ENCODE measurements at places on chromosomes 5 and 9. TPM values are rescaled to one million over a fixed set of nuclear protein-coding genes. Genes with fewer than 3 reads are reported as not detected.

- DNase-seq, result no peak
Observed at GRCh38 chr5:140319833-140320232, 16.9 kb upstream of the PFDN1 start.

GRCh38 chr5:74539986-74540385 lies 100.5 kb downstream of the ENC1 start:
- DNase-seq, result no peak

DNA sequence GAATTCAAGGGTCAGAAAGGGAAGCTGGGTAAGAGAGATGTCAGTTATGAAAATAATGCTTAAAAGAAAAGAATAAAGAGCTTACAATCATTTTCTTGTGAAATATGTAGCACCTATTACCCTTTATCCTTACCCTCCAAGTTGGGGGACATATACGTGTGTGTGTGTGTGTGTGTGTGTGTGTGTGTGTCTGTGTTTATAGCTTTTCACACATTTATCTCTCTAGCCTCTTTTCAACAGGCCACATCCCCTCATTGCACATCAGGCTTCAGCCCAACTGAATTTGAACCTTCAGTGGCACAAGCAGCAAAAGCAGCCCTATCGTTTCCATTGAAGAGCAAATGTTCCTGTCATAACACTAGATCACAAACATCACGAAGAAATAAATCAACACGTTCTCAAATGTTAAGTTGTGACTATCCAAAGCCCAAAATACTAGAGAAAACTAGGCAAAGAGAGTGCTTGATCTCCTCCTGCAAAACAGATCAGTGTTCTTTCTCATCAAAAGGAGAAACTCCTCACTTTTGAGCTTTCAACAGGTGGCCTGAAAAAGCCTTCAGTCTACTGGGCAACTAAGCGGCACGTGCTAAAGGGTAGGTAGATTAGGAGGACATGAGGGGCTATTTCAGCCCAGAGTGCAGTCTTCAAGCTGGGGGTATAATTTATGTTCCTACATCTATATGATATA lies 416.4 kb downstream of the EFNA5 start:
- DNase-seq, result no peak

- DNase-seq, result no peak
Observed at GRCh38 chr5:172530878-172531703, 76.8 kb upstream of the SH3PXD2B start.

DNA sequence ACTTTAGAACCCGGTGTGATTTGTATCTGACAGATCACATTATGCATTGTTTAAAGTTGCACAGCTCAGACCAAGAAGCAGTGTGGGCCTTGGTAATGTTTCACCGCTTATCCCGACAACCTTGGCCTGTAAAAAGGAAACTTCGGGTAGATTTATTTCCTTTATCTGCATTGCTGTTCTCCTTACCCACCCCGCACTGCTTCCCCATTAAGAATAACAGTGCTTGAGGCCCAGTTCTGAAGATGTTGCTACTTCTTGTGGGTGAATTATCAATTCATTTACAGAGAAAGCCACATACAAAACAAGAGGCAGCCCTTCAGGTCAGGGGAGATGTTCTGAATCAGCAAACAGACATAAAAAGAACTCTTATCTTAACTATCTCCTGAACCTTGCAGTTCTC lies 8.4 kb downstream of the SMARCA2 start:
- no peak for DNase-seq

- DNase-seq, result peak; percentile 89
Observed at GRCh38 chr5:143131972-143132371, 271.5 kb downstream of the NR3C1 start.

GRCh38 chr9:33426843-33427293 lies 20.5 kb downstream of the AQP3 start:
- no peak for DNase-seq

- peak; percentile 78 for DNase-seq
Observed at GRCh38 chr5:152560512-152561137, 155.5 kb upstream of the NMUR2 start.

- no peak for DNase-seq
Observed at GRCh38 chr5:151679421-151680155, 7.1 kb downstream of the SPARC start.

- peak; percentile 22 for DNase-seq
Observed at GRCh38 chr5:83157163-83157562, 79.8 kb downstream of the XRCC4 start.

- DNase-seq, result no peak
Observed at GRCh38 chr5:56757077-56757476, 58.3 kb upstream of the MAP3K1 start.

GRCh38 chr5:125597338-125597737 lies 825.9 kb upstream of the GRAMD2B start:
- peak; percentile 65 for DNase-seq

GRCh38 chr9:93086447-93087224 lies 9.4 kb upstream of the CARD19 start:
- no peak for DNase-seq

DNA sequence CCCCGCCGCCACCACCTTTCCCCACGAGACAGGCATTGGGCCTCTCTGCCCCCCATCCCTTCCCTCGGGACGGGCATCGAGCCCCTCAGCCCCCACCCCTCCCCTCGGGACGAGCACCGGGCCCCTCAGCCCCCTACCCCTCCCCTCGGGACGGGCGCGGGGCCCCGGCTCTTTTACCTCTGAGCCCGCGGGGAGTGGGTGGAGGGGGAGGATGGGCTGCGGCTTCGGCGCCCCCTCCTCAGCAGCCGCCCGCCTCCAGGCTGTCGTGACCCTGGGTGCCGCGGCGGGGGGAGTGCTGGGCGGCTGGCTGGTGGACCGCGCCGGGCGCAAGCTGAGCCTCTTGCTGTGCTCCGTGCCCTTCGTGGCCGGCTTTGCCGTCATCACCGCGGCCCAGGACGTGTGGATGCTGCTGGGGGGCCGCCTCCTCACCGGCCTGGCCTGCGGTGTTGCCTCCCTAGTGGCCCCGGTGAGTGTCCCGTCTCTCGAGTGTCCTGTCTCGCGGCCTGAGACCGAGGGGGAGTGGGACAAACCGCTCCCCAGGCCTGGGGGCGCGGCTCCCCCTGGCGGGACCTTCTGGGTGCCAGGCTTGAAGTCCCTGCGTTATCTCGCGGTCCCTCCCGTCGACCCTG lies 791 bp downstream of the SLC2A8 start:
- peak; percentile 64 for DNase-seq

IFNA21 gene
- total RNA-seq, result not detected

INSL4 gene
- total RNA-seq, result not detected
